ENCODE measurements at places on chromosomes 1 and 21.

GRCh38 chr1:66752000-66752592, at the start of gene DYNLT5:
Gene DYNLT5 (plus strand): TSS chr1:66752459. CDS start chr1:66754659, 2,200 bp downstream.
- DNase-seq: no peak

DNA sequence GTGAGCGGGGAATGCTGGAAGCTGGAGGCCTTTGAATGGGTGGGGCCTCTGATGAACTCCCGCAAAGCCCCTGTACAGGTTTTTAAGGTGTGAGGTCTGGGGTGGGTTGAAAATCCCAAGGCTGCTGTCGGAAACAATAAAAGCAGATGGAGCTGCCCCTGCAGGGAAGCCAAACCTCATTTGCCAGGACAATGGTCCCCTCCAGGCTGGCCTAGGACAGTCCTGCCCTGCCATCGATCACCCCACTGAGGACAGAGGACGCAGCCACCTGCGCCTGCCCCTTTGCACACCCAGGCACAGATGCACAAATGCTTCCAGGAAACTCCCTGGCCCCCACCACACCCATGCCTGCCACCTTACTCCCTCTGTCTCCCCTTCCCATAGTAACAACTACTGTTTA, 4.4 kb downstream of the DRAXIN start:
- no peak for DNase-seq

DNA sequence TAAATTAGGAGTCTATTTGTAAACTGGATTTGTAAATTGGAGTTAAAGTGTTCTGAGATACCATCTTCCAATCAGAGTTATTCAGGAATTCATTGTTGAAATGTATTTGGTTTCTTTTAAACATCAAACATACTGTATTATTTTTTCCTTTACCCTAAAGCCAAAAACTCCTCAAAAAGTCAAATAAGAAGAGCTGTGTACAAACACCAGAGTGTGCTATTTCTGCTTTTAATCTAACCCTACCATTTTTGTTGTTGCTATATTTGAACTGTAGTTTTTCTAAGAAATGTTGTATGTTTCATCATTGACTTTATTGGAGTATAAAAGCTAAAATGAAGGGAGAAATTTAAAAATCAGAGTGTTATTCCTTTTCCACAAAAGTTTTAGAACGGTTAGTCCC, 35.8 kb downstream of the SLC30A7 start:
- no peak for DNase-seq

DNA sequence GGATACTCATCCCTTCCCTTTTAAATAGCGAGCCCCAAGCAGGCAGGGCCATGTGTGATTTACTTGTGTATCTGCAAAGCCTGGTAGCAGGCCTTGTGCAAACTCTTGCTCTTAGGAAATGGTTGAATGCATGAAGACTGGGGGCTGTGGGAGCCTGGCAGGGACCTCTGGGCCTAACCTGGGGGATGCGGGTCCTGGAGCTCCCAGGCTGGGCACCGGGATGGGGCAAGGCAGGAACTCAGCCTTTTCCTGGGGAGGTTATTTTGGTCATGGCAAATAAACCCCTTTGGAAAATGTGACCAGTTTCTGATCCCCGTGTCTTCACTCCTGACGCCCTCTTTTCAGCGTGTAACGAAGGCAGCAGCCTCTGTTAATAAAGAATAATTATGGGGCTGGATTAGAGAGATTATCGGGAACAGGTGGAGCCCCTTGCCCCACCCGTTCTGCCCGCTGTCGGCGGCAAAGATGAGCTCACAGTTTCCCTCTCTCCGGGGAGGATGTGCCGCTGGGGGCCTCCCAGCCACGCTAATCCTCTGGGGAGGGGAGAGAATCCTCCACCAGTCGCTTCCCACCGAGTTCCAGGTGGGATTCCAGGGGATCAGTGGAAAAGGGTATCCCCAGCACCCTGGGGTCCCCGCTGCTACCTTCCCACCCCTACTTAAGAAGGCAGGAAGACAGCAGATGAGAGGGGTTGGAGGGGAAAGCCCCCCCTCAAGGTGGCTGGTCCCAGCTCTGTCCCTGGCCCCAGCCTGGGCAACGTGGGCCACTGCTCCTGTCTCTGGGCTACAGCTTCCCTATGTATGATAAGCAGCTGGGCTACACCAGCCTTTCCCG, 69.7 kb upstream of the WNT4 start:
- no peak for DNase-seq

DNA sequence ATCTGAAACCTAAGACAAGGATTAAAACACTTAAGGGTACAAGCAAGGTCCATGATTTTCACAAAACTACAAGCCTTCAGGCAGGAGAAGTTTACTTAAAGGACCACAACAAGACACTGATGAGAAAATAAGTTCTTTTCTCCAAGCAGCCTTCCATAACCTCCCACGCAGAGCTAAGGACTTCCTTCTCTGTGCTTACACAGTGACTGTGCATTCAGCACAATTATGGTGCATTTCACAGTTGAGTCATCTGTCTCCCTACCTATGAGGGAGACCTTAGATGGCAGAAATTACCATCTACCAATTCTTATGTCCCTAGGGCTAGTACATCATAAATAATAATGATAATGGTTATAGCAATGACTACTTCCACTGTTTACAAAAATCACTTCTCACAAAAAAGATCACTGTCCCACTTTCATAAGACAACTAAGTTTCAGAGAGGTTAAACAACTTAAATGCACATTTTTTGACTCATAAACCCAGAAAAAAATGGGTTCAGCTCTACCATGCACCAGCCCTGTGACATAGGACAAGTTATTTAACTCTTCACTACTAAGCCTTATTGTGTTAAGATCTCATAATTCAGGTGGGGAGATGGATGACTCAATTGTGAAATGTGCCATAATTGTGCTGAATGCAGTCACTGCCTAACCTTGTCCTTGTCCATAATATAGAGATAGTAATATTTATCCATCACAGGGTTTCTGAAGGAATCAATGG, 45.3 kb downstream of the TARBP1 start:
- DNase-seq: no peak

- DNase-seq: no peak
These were observed 2.6 kb downstream of the WDR64 start for GRCh38 chr1:241654641-241655040.

- DNase-seq: no peak
These were observed 72.6 kb upstream of the PGD start for GRCh38 chr1:10326251-10326650.

DNA sequence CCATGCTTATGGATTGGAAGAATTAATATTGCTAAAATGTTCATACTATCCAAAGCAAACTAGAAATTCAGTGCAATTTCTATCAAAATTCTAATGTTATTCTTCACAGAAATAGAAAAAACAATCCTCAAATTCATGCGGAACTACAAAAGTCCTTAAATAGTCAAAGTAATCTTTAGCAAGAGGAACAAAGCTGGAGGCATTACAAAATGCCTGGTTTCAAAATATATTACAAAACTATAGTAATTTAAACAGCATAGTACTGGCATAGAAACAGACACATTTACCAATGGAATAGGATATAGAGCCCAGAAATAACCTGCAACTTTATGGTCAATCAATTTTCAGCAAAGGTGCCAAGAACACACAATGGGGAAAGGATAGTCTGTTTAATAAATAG, 3.8 kb downstream of the CTSS start:
- no peak for DNase-seq

DNA sequence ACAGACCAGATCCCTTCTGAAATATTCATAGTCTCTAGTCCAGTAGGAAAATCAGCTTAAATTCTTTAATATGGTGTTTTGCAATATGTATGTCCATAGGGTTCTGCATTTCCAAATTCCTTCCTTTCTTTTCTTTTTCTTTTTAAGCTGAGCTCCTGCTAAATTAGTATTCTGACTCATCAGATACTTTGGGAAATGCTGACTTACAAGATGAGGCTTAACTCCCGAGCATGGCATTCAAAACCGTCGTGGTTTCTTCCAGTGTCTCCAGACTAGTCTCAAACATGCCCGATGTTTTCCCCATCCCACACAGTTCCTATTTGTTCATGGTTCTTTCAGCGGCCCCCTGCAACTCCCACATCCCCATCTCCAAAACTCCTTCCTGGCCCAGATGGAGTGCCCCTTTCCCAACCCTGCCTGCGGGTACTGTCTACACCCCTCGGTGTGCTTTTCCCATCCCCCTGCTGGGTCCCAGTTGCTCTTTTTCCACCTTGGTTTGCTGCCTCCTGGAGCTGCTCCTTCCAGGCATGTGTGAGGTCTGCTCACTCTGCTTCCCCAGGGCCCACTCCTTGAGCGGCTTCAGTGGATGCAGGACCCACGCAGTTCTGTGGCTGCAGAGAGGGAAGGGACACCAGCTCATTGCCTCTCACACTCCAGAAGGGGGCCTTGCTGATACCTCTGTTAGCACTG, 19.5 kb upstream of the ETV3 start:
- no peak for DNase-seq

GRCh38 chr1:234621657-234622335, 11.8 kb upstream of the IRF2BP2 start:
- no peak for DNase-seq

- no peak for DNase-seq
These were observed 141.8 kb upstream of the ADAMTS5 start for GRCh38 chr21:27108701-27109100.

GRCh38 chr1:40784141-40784770, 669 bp downstream of the KCNQ4 start:
- DNase-seq: no peak

DNA sequence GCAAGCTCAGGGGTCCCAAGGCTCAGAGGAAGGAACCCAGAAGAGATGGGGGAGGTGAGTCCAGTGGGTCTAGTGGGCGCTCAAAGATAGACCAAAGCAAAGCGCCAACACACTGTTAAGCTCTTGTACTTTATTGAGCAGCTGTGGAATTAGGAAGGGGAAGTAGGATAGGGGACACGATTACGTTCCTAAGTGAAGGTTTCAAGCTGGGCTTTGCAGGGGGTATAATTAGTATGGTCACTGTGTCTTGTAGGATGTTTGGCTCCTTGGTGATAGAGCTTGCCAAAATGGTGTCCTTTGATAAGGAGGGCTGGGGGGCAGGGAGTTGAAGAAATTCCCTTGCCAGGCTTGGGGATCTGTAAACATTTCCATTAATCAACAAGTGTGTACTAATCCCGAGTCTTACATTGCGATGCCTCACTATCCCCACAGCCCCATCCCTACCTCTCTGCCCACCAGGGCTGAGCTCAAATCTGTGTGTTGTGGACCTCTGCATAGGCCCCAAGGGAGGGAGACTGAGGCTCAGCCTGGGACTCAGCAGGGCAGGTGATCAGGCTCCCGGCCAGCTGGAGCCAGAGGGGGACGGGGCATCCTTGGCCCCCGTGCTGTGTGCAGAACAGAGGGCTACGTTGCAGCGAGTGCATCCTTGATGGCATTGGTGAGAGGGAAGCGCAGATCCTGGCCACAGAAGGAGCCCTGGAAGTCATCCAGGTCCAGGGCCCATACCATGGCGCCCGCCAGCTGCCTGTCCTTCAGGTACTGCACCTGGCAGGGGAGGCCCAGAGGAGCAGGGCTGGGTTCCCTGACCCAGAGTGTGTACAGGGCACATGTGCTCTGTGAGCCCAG, 3.4 kb upstream of the MYBPH start:
- DNase-seq: no peak

GRCh38 chr1:234879147-234880080, 249.2 kb downstream of the TOMM20 start:
- DNase-seq: no peak

DNA sequence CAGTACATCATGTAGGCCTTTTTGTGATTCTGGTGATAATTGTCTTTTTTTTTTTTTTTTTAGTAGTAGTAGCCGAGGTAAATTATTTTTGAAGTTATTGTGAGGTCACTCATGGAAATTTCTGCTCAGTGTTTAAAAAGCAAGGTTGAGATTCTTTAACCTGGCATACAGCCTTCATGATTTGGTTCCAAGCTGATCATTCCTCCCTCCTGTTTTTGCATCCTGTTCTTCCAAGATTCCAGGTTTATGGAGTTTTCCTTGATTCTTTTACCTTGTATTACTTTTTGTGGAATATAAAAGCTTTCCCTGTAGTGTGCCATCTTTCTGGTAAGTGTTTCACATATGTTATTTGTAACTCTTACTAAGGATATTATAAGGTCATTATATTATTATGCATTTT, 9.1 kb downstream of the ZFYVE9 start:
- no peak for DNase-seq

GRCh38 chr1:115469703-115470476, 131.8 kb upstream of the NGF start:
- peak; percentile 11 for DNase-seq

DNA sequence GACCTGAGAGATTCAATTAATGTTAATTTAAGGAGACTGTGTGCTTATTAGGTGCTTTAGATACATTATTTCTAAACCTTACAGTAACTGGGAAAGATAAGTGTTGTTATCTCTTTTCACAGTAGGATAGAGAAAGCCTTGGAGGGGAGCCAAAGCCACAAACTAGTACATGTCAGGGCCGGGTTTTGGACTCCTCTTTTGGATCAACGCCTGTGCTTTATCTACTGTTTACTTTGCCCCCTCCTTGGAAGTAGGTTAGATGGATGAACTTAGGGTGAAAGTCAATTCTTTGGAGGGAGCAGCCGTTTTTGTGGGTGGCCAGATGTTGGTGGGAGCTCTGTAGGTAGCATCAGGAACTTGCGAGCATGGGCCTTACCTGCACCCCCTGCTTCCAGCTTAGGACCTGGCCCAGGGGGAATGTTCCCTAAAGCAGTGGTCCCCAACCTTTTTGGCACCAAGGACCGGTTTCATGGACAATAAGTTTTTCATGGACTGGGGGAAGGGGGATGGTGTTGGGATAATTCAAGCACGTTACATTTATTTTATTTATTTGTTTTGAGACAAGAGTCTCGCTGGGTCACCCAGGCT, 1.7 kb downstream of the HHAT start:
- no peak for DNase-seq

DNA sequence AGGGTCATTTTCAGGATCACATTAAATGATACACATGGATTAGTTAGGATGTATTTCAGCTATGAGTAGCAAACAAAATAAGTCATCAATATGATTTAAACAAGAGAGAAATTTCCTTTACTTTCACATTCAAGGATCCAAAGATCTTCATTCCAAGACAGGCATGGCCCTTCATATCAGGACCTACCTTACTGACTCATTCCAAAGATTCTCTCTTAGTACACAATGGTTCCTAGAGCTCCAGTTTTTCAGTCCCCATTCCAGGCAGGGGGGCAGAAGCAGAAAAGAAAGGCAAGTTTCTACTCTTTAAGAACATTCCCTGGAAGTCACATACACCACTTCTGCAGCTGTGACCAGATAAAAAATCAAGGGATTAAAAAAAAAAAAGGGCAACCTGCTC, 23.7 kb downstream of the RGS2 start:
- DNase-seq: no peak

DNA sequence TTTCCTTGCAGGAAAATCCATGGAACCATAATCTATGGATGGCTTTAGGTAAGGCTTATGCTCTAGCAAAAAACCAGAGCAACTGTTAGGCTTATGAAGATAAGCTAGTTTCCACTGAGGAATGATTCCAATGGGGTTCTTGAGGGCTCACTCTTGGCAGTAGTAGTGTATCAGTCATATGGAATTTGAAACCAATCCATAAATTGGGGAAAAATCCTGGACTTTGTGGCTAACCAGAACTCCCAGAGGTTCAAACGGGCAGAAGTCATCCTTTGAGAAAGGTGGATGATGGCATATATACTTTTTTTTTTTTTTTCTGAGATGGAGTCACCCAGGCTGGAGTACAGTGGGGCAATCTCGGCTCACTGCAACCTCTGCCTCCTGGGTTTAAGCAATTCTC, 54.2 kb upstream of the ATF3 start:
- no peak for DNase-seq

- DNase-seq: no peak
These were observed 8.4 kb upstream of the BGLAP start for GRCh38 chr1:156233426-156234127.
